Panc1 (cell line): ENCODE measurements at places on chromosomes 7 and 10.

DNA sequence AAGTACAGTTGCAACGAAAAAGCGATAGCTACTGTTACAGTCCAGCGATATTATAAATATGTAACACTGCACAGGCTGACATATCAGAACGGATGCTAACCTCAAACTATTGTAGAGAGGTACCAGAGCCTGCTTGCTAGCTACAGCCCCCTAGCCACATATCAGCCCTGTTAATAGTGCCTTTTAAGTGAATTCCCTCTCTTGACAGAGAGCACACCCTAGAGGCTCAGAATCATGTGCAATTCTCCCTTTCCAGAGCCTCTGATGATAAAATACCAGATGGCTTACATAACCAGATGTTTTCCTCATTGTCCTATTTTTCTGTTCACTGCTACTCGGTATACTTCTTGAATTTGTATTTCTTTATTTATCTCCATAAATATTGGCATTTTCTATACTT is 960.7 kb upstream of the CELF2 start:
- DNase-seq, result no peak
- no peak overlapping the region for H3K27ac ChIP-seq
- no peaks in the 10 kb centered on the region for H3K27me3 ChIP-seq

- no peak overlapping the region for H3K4me3 ChIP-seq
- no peak for DNase-seq
- no peaks in the 10 kb centered on the region for H3K4me1 ChIP-seq
- H3K27me3 ChIP-seq, result no peaks in the 10 kb centered on the region
- H3K27ac ChIP-seq, result no peak overlapping the region
- no peaks in the 10 kb centered on the region for H3K36me3 ChIP-seq
Measured at GRCh38 chr10:1416456-1417037, 320.8 kb downstream of the ADARB2 start.

- no peak overlapping the region for H3K27ac ChIP-seq
- no peaks in the 10 kb centered on the region for H3K4me1 ChIP-seq
- H3K27me3 ChIP-seq, result 0 out of 2 replicates have a peak, but pooled peaks cover 2% of the 10 kb centered on the region
- DNase-seq, result no peak
- H3K4me3 ChIP-seq, result no peak overlapping the region
Measured at GRCh38 chr7:78435355-78435754, 636.8 kb downstream of the PHTF2 start.

DNA sequence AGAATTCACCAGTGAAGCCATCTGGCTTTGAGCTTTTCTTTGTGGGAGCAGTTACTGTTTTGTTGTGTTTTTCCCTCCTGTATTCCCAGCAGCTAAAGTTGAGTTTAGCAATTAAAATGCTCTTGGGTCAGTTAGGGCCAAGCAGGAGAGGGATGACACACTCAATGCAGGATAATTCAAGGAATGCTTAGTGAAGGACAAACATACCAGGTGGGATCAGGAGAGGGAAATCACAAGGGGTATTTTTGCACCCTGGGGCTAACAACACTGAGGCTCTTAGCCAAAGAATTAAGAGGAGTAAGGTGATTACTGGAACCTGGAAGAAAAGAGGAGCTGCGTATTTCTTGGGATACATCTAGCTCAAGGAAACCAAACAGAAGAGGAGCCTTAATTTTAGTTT is 82.4 kb upstream of the KCND2 start:
- no peak overlapping the region for H3K4me3 ChIP-seq
- no peaks in the 10 kb centered on the region for H3K36me3 ChIP-seq
- H3K4me1 ChIP-seq, result no peaks in the 10 kb centered on the region
- no peaks in the 10 kb centered on the region for H3K27me3 ChIP-seq

DNA sequence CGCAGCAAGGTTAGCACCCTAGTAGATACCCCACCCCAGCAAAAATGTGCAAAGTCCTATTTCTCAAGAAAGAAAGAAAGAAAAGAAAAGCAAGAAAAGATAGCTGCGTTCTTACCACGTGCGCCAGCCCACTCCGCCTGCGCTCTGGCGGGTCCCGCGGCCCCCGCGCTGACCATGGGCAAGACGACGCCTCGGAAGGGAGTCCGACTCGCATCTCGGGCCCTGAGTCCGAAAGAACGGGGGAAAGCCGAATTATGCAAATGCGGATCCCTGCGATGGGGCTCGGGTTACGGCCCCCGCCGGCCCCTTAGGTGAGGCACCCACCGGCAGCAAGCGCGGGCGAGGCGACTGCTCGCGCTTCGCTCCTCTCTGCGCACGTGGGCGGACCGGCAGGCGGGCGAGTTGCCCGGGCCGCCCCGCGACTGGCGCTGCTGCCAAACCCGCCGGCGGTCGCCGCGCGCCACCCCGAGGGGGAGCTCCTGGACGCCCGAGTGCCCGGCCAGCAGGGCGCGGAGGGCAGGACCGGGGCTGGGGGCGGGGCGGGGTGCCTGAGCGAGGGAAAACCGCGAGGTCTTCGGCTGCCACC is 2.4 kb upstream of the EGR2 start:
- DNase-seq, result no peak
- peaks cover 11% of the 10 kb centered on the region for H3K4me1 ChIP-seq
- H3K4me3 ChIP-seq, result peak overlapping the region; percentile 68
- H3K27ac ChIP-seq, result no peak overlapping the region
- no peaks in the 10 kb centered on the region for H3K36me3 ChIP-seq

GRCh38 chr10:48802611-48803071 is 118.0 kb downstream of the WDFY4 start:
- H3K36me3 ChIP-seq, result no peaks in the 10 kb centered on the region
- peaks cover 2% of the 10 kb centered on the region; the same call in 1 of the 2 replicates for H3K27me3 ChIP-seq
- no peak overlapping the region for H3K4me3 ChIP-seq
- no peak for DNase-seq
- H3K4me1 ChIP-seq, result no peaks in the 10 kb centered on the region

DNA sequence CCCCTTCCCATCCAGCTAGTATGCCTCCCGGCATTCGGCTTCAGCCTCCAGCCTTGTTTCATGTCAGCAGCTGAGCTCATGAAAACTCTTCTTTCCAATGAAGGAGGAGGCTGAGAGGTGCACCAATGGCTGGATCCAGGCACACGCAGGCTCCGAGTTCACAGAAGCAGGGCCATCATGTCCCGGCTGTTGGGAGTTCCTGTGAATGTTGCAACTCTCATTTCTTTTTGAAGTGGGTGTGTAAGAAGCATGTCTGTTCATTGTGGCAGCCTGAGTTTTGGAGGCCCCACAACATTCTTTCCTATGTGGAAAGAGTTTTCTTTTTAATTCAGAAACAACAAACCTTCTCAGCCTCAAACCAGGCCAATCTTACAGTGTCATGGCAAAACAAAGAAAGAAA is 89.7 kb downstream of the PTPRE start:
- H3K27me3 ChIP-seq, result peaks cover 28% of the 10 kb centered on the region
- H3K27ac ChIP-seq, result no peak overlapping the region
- H3K4me3 ChIP-seq, result no peak overlapping the region

DNA sequence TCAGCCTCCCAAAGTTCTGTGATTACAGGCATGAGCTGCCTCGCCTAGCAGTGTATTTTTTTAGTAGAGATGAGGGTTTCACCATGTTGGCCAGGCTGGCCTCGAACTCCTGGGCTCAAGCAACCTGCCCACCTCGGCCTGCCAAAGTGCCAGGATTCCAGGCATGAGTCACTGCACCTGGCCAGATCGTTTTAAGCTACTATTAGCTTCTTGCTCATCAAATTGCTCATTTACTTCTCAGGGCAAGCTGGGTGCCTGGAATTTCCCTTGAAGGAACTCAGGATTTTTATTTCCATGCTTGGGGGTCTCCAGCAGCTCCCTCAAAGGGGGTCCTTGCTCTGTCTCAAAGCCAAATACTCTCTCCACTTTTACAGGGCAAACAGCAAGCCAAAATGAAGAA is 798.0 kb upstream of the AUTS2 start:
- DNase-seq, result no peak
- no peak overlapping the region for H3K27ac ChIP-seq
- H3K4me3 ChIP-seq, result no peak overlapping the region

GRCh38 chr7:74101061-74101681 is 17.6 kb downstream of the LIMK1 start:
- no peaks in the 10 kb centered on the region for H3K36me3 ChIP-seq
- H3K27ac ChIP-seq, result no peak overlapping the region
- no peak for DNase-seq
- H3K4me3 ChIP-seq, result no peak overlapping the region

GRCh38 chr10:4596951-4597350 is 229.1 kb upstream of the AKR1E2 start:
- no peak overlapping the region for H3K27ac ChIP-seq
- no peak overlapping the region for H3K4me3 ChIP-seq
- no peaks in the 10 kb centered on the region for H3K4me1 ChIP-seq
- H3K27me3 ChIP-seq, result no peaks in the 10 kb centered on the region
- no peaks in the 10 kb centered on the region for H3K36me3 ChIP-seq
